Activated CD4-positive, alpha-beta T cell treated with anti-CD3 and anti-CD28 coated beads, Interleukin-2, amount 10 ng/mL, durations not matched to agents 7 days and 5 days (primary cell): ENCODE measurements at places on chromosomes 5 and 9. TPM values are rescaled to one million over a fixed set of nuclear protein-coding genes. Genes with fewer than 3 reads are reported as not detected.

CDH9 gene
- total RNA-seq: not detected

ZNF782 gene
- 5.9 TPM for total RNA-seq

ENTREP1 gene
- not detected for total RNA-seq

MAP1B gene
- 0.06 TPM for total RNA-seq

UBE2QL1 gene
- not detected for total RNA-seq

FCN2 gene
- total RNA-seq: not detected

IFNA2 gene
- total RNA-seq: not detected

RASGEF1C gene
- total RNA-seq: not detected

TNFSF8 gene
- 76.2 TPM for total RNA-seq

ARL14EPL gene
- not detected for total RNA-seq

IFNK gene
- not detected for total RNA-seq

PCDHA9 gene
- total RNA-seq: not detected

CYFIP2 gene
- 606 TPM for total RNA-seq
